ENCODE measurements at places on chromosomes 5 and 9. TPM values are rescaled to one million over a fixed set of nuclear protein-coding genes. Genes with fewer than 3 reads are reported as not detected.

The KIAA0825 gene
- 0.60 TPM for total RNA-seq

The NUTM2G gene
- not detected for total RNA-seq

The SLC6A7 gene
- total RNA-seq: not detected

The PCDH12 gene
- total RNA-seq: not detected

The FKTN gene
- total RNA-seq: 8.6 TPM

The FYB1 gene
- total RNA-seq: 11.5 TPM

The FAM81B gene
- not detected for total RNA-seq

The SLC2A8 gene
- total RNA-seq: 17.1 TPM

The OR1N1 gene
- not detected for total RNA-seq

The LSM11 gene
- 2.4 TPM for total RNA-seq

The SV2C gene
- not detected for total RNA-seq

The SLIT3 gene
- total RNA-seq: 13.0 TPM

The ESM1 gene
- not detected for total RNA-seq

The WDR38 gene
- 0.14 TPM for total RNA-seq

The CSF1R gene
- total RNA-seq: 0.31 TPM

The TMEM8B gene
- 2.4 TPM for total RNA-seq

The CARD9 gene
- 1.1 TPM for total RNA-seq

The DENND1A gene
- 10.3 TPM for total RNA-seq

The NR6A1 gene
- 1.4 TPM for total RNA-seq

The TAF11L12 gene
- total RNA-seq: 0.14 TPM

The IL5 gene
- total RNA-seq: not detected

The TXNDC8 gene
- total RNA-seq: not detected

The GADD45G gene
- total RNA-seq: 0.31 TPM

The LRRC70 gene
- 0.13 TPM for total RNA-seq

The TAS2R1 gene
- not detected for total RNA-seq

The ENTPD2 gene
- 4.7 TPM for total RNA-seq

The PCDHGA12 gene
- not detected for total RNA-seq

The MEIKIN gene
- not detected for total RNA-seq

The TMEM174 gene
- not detected for total RNA-seq

The PRR7 gene
- total RNA-seq: 13.8 TPM

The CCNB1 gene
- 246 TPM for total RNA-seq

The GCNT1 gene
- total RNA-seq: 5.5 TPM

The ADGRD2 gene
- total RNA-seq: 0.03 TPM

The GABRA6 gene
- total RNA-seq: not detected

The EIF4E1B gene
- total RNA-seq: not detected

The DMRT3 gene
- not detected for total RNA-seq

The NUTM2F gene
- total RNA-seq: not detected

The SHISAL2B gene
- total RNA-seq: not detected

The TAF11L10 gene
- total RNA-seq: not detected
